ENCODE measurements at places on chromosomes 4 and X.

GRCh38 chrX:132561974-132562373 lies 73.1 kb upstream of the MBNL3 start:
- DNase-seq: no peak

GRCh38 chrX:56759736-56760409 lies 30.8 kb downstream of the NBDY start:
- DNase-seq: no peak

GRCh38 chr4:46886711-46887110 lies 22.3 kb downstream of the COX7B2 start:
- no peak for DNase-seq

DNA sequence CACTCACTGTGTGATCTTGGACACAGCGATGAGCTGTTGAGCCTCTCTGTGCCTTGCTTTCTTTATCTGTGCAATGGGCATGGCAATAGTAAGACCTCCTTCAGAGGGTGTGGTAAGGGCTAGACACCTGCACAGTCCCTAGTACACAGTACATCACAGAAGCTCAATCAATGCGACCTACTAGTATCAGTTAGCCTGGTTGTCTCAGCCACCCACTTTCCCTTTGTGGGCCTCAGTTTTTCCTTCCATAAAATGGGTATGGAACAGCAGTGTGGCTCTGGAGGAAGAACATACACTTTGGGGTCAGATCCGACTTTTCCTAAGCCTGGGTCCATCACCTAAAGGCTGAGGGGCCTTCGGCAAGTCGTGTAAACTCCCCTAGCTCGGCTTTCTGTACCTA lies 3.5 kb upstream of the HTRA3 start:
- DNase-seq: no peak

DNA sequence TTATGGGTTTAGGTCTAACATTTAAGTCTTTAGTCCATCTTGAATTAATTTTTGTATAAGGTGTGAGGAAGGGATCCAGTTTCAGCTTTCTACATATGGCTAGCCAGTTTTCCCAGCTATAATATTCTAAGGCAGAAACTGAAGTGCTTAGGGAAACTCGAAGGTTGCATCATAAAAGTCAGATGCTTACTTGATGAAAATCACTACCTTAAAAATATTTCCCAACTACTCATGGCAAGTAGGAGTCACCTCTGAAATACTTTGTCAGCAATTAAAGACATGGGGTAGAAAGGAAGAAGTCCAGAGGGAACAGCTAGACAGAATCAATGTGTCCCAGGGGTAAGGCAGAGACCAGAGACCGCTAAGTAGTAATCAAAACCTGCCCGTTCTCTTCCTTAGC lies 6.3 kb upstream of the AP1S2 start:
- DNase-seq: no peak

GRCh38 chr4:74944354-74944793 lies 11.5 kb downstream of the PARM1 start:
- no peak for DNase-seq
